ENCODE measurements at places on chromosomes 5 and 9.

DNA sequence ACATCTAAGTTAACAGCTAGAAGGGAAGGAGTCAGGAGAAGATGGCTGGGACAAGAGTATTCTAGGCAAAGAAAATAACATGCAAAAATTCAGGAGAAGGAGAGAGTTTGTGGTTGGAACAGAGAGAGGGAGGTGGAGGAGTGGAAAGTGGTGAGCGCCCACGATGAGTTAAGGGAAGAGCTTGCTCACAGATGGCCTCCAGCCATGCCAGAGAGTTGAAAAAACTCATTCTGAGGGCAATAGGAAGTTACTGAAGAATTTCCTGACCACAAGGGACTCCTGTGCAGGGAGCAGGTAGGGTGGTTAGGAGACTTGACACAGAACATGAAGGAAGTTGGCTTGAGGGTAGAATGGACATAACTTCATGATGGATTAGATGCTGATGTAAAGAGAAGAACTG is 159.7 kb downstream of the DOCK2 start:
- no peak for DNase-seq

DNA sequence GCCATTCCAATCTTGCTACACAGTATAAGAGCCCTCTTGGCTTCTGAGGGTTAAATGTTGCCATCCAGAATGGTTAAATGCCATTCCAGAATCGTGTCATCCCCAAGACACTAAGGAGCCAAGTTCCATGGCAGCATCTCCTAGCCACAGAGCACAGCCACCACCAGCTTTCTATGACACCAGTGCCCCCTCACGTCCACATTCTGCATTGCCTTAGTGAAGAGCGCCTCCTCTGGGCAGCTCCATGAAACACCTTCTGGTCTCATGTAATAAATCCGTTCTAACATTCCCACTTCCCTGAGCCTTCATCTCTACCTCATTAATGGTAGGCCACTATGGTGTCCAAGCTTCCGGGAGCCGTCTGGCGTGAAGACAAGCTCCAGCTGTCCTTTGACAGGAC is 12.4 kb downstream of the CBY3 start:
- DNase-seq = peak; percentile 0

DNA sequence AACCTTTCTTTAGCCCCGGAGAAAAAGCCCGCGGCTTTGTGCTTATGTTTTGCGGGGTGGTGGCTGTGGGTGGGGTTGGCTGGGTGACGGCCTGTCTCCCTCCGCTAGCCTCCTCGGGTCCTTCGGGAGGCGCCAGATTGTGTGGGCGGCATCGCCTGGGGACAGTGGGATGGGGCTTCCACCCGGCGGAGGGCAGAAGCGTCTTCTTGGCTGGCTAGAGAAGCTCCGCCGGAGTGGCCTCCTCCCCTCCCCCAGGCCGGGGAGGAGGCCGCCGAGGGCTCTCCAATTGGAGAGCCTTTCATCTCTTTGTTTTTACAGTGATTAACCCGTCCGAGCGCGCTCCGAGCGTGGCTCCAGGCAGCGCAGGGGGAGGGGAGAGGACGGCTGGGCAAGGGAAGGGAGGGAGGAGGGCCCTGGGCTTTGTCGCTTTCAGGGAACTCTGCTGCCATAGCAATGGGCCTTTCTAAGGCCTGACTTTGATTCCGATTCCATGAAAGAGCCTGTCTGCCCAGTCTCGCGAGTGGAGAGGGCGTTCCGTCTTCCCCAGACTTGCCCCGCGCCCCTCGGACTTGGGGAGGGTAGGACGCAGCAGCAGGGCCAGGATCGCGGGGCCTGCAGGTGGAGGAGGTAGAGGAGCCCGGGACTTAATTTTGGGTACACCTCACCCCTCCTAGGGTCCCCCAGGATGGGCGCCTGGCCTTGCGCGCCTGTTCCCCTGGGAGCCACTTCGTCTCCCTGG is 36.7 kb upstream of the TIFAB start:
- no peak for DNase-seq

DNA sequence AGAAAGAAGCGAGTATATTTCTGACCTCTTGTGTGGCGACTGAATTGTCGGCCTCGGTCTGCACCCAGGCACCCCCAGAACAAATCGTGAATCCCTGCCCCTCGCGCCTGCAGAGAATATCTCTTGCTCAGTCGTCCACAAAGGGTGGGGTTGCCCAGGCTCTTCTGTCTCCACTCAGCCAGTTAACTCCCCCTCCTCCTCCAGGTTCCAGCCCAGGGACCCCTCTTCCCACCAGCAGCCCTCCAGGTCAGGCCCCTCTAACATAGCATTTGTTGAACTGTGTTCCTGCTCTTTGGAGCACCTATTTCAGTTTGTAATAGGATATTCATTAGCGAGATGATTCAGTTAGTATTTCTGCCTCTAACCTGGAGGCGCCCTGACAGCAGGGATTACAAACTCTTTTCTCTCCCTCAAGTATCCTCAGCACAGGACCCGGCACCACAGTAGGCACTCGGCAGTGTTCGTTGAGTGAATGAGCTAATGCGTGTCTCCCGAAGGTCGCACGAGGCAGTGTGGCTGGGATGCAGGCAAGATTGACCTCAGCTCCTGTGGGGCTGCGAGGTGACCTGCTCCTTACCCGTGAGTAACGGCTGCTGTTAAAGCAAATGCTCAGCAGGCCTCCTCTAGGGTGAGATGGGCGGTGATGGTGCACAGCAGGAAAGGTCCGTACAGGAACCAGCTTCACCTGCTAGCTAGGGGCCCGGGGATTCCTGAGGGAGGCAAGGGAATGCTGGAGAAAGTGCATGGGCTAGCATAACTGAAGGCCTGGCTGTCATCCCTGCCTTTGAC is 25.8 kb downstream of the ZBTB34 start:
- no peak for DNase-seq

DNA sequence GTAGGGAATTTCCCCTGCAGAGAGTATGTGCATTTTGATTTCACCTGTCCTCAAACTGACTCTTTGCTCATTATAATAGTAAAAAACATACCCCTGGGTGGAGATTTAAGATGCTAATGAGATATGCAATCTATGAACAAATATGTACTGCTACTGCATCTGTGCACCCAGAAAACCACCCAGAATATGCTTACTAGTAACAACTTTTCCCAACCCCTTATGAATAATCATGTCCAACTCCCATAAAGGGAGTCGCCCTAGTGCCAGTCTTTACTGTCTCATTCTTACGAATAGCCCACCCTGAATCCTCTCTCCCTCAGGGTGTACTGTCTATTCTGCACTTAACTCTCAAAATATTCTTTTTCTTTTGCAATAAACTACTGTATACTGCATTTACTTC is 39.0 kb upstream of the ZFP37 start:
- DNase-seq = no peak

DNA sequence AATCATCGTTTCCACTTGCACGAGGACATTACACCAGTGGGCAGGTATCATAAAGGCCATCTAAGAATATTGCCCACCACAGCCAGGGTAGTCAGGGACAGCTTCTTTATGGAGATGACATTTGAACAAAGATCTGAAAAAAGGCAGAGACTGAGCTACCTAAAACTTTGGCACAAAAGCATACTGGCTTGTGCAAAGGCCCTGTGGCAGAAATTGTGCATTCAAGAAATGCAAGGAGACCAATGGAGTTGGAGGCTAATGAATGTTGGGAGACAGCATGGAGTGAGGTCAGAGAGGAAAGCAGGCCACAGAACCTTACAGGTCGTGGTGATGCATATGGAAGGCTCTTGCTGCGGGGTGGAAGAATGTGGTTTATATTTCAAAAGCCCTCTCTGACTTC is 578.5 kb downstream of the BNC2 start:
- DNase-seq = no peak

- DNase-seq = no peak
Measured at GRCh38 chr5:134817006-134817405, 28.8 kb upstream of the C5orf24 start.

GRCh38 chr5:168877132-168877892 is 298.1 kb upstream of the PANK3 start:
- no peak for DNase-seq

GRCh38 chr9:83512621-83513020 is 25.6 kb downstream of the FRMD3 start:
- no peak for DNase-seq

- DNase-seq = no peak
Measured at GRCh38 chr9:107705521-107705920, 216.0 kb upstream of the KLF4 start.

DNA sequence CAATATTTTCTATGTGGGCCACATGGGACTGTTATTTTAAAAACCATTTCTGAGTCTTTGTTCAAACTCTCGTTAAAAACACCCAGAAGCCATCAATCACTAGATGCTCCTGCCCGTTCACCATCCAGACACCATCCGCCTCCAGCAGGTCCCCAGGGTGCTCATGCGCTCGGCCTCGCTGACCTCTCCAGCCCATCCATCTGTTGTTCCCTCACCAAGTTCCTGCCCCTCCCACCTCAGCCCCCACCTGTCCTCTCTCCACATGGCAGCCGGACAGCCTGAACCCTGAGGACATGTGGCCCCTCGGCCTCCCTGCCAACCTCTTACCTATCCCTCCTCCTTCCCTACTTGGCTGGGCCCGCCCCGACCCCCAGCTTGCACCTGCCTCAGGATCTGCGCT is 31.6 kb downstream of the NSUN2 start:
- DNase-seq = no peak

GRCh38 chr5:52754051-52754450 is 33.7 kb upstream of the ITGA1 start:
- no peak for DNase-seq

DNA sequence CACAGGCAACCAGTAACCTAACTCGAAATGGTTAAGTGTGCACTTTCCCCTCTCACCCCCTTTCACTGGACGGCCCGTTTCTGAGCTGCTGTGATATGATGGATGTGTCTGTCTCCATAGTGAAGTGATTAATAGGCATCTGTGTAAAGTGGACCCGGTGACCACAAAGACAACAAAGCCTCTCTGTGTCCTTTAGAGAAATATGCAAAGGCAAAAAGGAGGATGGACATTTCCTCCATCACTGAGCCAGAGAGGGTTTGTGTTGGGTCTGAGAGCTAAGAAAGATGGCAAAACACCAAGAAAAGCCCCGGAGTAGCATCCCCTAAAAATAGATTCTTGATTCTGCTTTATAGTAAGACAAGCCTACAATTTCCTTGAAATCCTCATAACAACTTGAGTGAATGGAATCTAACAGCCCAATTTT is 120.6 kb downstream of the SEMA6A start:
- no peak for DNase-seq

DNA sequence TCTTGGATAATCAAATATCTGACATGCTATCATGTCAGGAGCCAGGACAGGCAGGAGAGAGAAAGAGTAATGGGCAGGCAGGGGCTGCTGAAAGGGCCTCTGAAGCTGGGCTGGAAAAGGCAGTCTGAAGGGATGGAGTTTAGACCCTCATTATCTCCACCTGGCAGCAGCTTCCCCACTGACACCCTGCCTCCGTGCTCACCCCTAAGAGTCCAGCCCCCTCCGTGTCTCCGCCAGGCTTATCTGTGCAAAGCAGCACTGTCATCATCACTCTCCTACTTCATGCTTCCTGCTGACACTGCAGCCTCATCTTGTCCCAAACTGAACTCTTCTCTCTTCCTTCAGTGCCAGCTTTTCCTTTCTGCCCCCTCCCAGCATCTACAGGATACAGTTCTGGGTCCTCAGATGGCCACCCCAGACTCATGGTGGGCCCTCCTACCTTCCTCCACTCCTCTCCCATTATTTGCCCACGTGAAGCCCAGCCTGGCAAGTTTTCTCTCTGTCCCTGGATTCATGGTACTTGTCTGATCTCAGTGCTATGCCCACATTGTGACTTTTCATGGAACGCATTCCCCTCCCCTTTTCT is 70.9 kb upstream of the KLF9 start:
- DNase-seq = peak; percentile 9

DNA sequence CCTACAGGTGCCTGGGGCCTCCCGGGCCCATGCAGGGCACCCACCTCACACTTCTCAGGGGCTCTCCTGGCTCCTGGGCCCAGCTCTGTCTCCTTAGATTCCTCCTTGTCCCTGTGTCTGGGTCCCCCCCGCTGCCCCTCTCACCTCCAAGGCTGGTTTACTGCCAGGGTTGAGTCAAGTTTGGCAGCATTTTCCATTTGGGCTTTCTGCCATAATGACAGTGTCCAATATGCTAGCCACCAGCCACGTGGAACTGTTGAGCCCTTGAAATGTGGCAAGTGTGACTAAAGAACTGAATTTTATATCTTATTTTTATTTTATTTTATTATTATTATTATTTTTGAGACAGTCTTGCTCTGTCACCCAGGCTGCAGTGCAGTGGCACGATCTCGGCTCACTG is 1.9 kb downstream of the TTC16 start:
- DNase-seq = peak; percentile 25

DNA sequence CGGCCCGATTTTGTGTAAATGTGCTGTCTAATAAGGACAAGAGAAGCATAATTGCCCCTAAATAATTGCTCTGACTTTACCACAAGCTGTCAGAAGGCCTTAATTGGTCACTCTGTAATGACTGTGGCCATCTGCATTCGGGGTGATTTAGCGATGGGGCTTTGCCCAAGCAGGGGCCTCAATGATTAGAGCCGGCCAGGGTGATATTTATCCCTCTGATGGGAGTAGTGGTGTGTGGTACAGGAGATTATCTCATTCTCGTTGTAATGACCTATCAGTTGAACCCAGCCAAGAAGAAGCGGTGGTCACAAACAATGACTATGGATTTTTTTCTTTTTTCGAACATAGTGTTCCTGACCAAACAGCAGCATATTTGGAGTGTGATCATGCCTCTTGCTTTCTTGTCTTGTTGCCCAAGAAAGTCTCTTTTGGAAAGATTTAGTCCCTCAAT is 72.0 kb upstream of the SAP30L start:
- DNase-seq = no peak

- DNase-seq = no peak
Measured at GRCh38 chr9:118121361-118121760, 417.2 kb downstream of the TLR4 start.

- DNase-seq = no peak
Measured at GRCh38 chr5:65475895-65476294, 5.8 kb downstream of the ADAMTS6 start.

DNA sequence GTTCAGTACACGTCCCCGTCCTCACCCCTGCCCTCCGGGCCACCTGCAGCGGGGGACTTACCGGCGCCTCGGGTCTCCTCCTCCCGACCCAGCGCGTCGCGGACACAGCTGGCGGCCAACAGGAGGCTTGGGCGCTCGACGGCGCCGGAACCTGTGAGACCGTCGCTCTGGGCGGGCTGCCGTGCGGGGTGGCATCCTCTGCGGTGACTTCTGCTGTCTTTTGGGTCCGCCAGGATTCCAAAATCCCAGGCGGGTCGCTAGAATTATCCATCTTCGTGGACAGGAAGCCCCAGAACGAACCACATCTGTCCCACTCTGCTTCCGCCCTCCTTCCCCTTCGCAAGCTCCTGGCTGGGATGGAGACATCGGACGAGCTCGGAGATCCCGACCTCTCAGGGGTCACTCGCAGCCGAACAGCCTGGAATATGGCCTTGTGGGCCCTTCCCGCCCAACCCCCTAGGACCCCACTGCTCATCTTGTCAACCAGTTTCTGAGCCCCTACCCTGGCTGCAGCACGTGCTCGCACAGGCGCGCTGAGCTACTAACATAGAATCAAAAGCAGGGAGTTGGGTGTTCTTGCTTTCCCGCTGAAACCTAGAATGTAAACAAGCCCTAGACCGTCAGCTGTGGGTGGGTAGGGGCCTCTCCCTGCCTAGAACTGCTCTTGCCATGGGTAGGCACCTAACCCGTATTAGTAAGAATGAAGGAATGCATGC is 947 bp upstream of the MARCHF3 start:
- no peak for DNase-seq

GRCh38 chr9:134189470-134190231 is 25.3 kb upstream of the RNU6ATAC start:
- no peak for DNase-seq

GRCh38 chr5:123965626-123966025 is 453.6 kb downstream of the CSNK1G3 start:
- DNase-seq = peak; percentile 7

- no peak for DNase-seq
Measured at GRCh38 chr5:172028167-172028566, 21.7 kb upstream of the FBXW11 start.

Data from C1 segment of cervical spinal cord (tissue), 14 donors.